Stimulated activated CD8-positive, alpha-beta memory T cell treated with anti-CD3 and anti-CD28 coated beads, Interleukin-4, amount 100 ng/mL, for 24 hours (primary cell): ENCODE measurements at places on chromosomes 12 and 14.

- DNase-seq = no peak
Measured at GRCh38 chr14:74364271-74364880, 16.1 kb downstream of the VRTN start.

DNA sequence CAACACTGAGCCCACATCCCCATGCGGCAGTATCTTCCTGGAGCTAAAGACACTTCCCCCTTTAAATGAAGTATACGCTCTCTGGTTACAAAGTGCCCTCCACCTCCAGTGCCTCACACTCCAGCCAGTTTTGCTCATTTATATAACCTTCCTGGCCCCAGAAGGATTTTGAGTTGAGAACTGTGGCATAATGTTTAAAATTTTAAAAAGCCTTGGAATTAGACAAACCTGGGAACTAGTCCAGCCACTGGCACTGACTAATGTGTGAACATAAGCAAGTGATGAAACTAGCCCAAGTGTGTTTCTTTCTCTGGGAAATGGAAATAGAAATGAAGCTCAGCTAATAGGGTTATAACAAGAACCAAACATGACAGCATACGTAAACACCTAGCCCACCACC is 723.7 kb upstream of the USP15 start:
- DNase-seq = no peak

DNA sequence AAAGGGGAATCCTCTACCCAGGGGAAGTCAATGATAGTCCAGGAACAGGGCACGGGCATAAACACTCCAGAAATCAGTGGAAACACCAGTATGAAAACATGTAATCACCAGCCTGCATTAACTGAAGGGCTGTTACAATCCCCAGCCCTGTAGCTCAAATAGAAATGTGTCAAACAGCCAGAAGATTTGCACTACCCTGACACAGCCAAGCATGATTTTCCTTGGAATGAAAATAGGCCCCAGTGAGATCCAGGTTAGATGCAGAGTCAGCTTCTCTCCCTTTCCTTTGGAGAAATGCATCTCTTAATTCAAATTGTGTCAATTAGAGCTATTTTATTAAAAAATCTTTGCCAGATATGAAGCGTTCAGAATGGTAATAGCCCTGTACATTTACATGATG is 158.1 kb downstream of the RPS29 start:
- DNase-seq = no peak

- DNase-seq = no peak
Measured at GRCh38 chr14:71141701-71142374, 234.6 kb downstream of the PCNX1 start.

- DNase-seq = no peak
Measured at GRCh38 chr12:121283841-121284240, 12.7 kb downstream of the CAMKK2 start.

DNA sequence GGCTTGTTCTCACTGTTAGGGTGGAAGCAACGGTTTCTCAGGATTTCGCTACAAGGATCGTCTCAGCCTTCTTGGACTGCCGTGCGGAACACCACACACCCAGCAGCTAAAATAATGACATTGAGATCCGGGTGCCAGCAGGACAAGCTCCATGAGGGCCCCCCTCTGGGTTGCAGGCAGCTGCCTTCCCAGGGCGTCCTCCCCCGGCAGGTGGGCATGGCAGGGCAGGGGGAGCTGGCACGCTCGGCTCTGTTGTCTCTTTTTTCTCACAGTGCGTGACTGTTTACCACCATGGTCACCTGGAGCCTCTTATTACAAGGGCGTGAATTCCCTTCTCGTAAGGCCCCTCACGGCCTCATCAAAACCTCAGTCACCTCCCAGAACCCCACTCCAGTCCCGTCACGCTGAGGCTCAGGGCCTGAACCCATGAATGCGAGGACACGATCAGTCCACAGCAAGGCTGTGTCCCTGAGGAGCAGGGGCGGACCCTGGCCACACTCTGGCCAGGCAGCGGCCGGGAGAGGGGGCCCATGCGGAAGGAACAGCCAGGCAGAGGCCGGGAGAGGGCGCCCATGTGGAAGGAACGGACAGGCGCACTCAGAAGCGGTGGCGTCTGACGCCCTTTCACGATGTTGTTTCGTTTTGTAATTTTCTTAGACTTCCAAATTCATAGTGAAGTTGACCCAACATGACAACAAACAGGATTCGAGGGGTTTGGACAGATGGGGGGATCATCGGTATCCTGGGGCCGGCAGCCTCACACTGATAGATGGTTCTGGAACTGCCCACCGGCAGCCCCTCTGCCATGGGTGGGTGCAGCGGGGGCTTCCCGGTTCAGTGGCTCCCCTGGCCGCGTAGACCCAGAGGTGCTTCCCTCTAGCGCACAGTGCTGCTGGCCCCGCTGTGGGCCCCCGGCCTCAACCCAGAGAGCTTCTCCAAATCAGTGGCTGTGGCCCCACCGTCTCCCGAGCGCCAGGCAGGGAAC is 10.0 kb downstream of the LRCOL1 start:
- DNase-seq = peak; percentile 31

DNA sequence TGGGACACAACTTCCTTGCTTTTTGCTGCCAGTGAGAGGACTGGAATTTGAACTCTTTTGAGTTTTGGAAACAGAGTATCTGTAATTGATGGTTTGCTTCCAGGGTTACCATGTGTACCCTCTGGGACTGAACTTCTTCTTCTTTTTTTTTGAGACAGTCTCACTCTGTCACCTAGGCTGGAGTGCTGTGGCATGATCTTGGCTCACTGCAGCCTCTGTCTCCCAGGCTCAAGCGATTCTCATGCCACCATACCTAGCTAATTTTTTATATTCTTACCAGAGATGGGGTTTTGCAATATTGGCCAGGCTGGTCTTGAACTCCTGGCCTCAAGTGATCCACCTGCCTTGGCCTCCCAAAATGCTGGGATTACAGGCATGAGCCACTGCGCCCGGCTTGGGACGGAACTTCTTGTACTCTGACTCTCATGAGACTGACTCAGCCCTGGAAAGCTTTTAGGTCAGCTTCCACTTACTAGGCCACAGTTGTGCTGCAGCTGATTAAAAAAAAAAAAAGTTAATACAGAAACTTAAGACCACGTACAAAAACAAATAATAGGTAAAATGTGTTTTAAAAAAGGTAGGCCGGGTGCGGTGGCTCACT is 15.8 kb downstream of the SEL1L start:
- no peak for DNase-seq

GRCh38 chr14:23697680-23698079 is 61.5 kb downstream of the DHRS2 start:
- DNase-seq = no peak

DNA sequence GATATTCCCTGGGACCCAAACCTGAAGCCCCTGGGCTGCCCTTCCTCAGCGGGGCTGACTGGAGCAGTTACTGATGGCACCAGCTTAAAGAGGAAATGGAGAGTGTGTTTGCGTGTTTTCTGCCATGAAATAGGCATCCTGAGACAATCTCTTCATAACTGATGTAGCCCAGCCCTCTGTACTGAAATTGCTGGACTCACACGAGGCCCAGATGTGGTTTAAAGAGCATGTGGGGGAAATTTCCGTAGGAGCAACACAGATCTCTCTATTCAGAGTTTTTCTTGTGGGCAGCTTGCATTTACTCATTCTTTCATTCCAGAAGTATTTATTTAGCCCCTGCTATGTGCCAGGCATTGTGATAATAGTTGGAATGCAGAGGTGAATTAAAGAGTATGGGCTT is 782.1 kb upstream of the TBX3 start:
- DNase-seq = no peak

DNA sequence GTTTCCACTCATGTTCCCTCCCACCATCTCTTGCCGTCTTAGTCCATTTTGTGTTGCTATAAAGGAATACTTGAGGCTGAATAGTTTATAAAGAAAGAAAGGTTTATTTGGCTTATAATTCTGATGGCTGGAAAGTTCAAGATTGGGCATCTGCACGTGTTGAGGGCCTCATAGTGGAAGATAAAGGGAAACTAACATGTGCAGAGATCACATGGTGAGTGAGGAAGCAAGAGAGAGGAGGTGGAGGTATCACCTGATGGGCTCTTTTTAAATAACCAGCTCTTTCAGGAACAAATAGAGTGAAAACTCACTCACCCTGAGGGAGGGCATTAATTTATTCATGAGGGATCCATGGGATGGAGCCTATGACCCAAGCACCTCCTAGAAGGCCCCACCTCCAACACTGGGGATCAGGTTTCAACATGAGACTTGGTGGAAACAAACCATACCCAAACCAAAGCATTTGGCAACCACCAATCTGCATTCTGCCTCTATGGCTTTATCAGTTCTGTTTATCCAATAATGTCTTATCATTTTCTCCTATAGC is 29.5 kb downstream of the MYO1H start:
- no peak for DNase-seq

DNA sequence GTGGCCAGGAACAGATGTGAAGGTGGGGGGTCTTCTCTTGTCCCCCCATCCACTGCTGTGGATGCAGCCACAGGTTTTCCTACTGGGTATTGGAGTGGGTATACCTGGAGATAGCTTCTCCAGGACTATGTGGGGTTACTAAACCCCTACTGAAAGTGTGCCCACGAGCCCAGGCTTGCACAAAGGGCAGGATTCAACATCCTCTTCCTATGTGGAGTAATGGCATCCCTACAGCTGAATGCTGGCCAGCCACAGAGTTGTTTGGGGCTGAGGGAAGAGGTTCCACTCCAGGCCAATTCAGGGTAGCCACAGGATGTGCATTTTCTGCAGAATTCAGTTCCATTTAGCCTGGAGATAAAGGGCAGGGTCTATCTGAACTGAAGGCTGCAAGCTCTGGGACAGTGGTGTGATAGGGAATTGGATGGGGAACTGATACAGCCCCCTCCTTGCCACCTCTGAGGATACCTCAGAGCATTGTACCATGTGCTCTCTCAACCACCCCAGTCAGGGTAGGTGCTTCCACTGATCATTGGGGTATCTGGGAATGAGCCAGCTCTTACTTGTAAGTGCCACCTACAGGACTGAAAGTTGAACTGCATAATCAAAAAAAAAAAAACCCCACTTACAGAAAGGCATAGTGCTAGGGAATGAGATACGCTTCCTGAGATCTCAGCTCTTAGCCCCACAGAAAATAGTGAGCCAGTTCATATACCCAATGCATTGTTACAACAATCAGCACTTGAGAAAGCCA is 187.1 kb downstream of the KITLG start:
- no peak for DNase-seq

DNA sequence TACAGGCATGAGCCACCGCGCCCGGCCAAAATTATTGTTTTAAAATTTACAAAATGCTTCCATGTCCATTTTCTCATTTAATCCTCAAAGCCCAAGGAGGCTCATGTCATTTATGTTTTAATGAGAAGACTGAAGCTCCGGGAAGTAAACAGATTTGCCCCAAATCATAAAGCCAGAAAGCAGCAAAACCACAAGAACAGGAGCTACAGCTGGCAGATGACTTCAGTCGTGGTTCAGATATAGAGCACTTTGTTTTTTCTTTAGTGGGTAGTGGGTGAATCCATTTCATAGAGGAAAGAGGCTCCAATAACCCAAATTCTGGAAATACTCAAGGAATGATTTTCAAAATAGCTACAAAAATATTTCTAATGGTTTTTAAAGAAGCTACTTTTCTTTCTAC is 45.4 kb upstream of the VPS33A start:
- DNase-seq = no peak

GRCh38 chr14:80862983-80863382 is 78.6 kb downstream of the CEP128 start:
- no peak for DNase-seq
